Brain pericyte (primary cell): ENCODE measurements at places on chromosomes 6 and 20.

DNA sequence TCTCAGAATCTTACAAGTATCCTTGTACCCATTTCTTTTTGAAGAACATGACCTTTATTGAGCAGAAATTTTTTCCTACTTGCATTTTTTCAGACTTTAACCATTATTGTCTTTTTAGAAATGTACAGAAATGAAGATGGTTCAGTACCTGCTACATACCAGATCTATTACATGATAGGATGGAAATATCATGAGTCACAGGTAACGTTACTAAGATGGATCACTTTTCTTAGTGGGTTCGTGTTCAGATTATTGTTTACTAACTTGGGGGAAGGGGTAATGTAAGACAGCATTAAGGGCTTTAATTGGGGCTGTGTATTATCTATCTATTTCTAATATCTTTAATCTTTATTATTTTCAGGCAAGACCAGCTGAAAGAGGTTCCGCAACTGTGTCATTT lies 31.9 kb downstream of the NDUFAF5 start:
- no peak for DNase-seq

DNA sequence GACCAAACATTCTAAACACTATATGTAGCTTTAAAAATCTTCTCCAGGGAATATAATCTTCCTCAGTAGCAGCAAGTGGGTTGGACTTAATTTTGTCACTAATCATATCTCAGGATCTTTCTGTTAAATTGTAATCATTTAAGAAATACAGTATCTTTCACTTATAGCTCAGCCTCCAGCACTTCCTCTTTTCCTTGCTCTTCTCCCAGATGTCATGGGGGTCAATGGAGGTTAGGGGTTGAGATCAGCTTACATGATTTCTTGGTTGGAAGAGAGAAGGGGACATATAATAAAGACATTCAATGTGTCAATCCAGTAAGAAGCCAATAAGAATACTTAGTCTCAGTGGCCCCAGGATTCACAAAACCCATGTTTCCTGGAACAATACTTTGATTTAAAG lies 15.7 kb upstream of the REPS1 start:
- no peak for DNase-seq

GRCh38 chr20:55166063-55166462 lies 690.7 kb downstream of the DOK5 start:
- no peak for DNase-seq

DNA sequence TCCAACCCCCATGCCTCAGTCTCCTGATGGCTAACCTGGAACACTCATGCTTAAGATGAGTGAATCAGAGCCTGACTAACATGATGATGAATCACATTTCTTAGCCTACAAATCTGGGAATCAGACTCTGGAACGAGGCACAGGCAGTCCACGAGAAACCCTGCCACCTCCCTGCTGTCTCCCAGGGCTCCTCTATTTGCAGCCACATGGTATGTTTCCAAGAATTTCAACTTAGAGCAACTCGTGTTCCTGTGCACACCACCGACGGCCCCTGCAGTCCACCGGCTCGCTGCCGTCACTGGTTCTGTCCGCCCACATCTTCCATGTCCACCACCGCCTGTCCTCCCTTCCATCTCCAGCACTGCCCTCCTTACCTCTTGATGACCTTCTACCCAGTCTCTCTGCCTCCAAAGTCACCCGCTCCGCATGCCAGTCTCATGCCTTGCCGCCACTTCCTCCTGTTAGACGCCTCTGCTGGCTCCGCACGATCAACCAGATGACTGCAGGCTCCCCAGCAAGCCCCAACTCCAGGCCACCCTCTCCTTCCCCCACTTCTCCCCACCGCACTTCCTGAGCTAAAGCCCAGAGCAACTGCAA lies 87.6 kb downstream of the AGPAT4 start:
- DNase-seq: no peak

DNA sequence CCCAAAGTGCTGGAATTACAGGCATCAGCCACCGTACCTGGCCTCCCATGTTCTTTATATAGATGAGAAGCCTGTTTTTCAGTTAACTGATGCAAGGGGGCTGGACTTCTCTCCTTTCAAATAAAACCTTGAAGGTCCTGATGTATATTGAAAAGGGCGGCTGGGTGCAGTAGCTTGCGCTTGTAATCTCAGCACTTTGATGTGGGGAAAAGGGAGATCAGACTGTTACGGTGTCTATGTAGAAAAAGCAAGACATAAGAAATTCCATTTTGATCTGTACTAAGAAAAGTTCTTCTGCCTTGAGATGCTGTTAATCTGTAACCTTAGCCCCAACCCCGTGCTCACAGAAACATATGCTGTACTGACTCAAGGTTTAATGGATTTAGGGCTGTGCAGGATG lies 16.1 kb upstream of the SAMHD1 start:
- DNase-seq: no peak

GRCh38 chr6:17585766-17586490 lies 14.2 kb upstream of the FAM8A1 start:
- no peak for DNase-seq

- no peak for DNase-seq
Measured at GRCh38 chr6:15654250-15654649, 8.6 kb downstream of the DTNBP1 start.

DNA sequence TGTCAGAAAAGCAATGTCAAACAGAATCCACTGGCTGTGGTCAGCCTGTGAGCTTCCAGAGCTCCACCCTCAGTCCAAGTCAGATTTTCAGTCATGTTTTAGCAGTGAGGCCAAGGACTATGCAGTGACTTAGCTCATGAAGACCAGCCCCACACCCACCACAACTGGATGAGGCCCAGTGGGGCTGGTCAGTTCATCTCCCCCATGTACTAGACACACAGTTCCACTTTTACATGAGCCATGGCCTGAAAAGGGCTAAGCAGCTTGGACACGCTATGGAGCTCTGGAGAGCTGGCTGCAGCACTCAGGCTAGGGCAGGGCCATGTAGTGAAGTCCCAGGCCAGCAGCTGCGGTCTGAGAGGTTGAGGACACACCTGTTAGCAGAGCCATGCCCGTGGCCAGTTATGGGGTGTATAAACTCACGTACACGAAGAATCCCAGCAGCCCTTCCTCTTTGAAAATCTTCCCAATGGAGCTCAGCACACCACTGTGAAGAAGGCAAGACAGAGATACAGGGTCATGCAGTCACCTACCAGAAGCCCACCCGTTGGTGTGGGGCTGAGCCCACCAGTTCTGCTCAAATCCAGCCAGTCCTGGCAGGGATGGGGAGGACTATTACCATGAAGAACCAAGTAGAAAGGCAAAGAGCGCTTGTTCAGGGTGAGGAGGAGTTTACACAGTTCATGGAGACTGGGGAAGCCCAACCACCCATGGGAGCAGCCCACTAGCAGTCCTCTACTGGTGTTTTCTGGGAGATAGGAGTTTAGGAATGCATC lies 10.6 kb downstream of the MTCH1 start:
- no peak for DNase-seq

GRCh38 chr6:144178323-144178722 lies 28.0 kb downstream of the STX11 start:
- DNase-seq: no peak

- DNase-seq: no peak
Measured at GRCh38 chr6:36631326-36632011, 37.3 kb downstream of the SRSF3 start.

DNA sequence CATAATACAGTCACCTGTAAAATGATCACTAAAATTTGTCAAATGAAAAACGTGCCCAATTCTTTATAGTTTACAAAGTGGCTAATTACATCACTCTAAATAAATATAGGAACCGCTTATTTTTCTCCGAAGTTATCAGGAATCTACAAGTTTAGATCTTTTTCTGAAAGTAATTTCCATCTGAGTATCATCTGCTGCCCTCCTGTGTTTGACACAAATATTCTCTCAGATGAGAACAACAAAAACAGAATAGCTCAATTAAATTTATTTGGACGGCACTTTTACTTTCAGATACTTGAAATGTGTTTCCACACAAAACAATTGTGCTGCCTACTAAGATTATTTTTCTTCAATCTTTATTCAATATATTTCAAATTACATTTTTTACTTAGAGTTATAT lies 5.0 kb downstream of the SF3B5 start:
- no peak for DNase-seq

DNA sequence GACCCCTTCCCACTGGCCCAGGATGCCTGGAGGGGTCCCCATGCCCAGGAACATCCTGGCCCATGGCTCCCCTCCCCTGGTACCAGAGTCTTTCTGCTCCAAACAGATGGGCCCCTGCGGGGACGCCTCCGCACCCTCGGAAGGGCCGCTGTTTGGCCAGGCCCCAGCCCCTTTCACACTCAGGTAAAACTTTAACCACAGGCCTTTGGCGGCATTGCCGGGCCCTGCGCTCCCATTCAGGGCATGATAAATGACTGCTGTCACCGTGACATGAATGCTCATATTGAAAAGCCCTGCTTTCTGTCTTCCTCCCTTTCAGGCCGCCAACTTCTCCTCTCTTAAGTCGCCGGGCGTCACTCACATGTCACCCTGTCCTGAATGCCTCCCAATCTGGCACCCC lies 141.5 kb upstream of the TOP1 start:
- DNase-seq: no peak

DNA sequence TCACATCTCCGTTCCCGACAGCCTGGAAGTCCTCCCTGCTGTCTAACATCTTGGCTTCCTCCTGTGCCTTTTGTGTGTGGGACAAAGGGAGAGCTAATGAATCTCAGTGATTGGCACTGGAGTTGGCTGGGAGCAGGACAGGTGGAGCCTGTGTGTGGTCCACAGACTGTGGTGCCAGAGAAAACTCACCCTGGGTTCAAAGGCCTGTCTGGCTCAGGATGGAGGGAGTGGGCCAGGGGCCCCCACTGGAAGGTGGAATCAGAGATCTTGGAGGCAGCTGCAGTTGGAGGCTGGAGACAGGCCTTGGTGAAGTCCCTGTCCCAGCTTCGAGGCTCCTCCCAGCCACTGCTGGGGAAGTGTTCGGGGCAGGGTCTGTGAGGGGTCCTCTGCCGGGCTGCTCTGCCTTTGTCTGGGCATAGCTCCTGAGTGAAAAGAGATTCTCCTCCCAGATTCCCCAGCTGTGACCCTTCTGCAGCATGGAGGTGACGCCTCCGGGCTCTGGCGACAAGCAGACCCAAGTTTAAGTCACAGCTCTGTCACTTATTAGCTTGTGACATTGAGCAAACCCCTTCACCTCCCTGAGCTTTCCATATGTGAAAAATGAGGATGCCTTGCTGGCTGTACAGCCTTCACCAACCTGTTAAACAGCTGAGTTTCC lies 13.9 kb upstream of the ITPR3 start:
- no peak for DNase-seq

GRCh38 chr20:41242352-41242751 lies 75.2 kb downstream of the ZHX3 start:
- DNase-seq: no peak

GRCh38 chr6:3291346-3291745 lies 32.6 kb downstream of the PSMG4 start:
- no peak for DNase-seq

GRCh38 chr6:158665332-158665731 lies 15.5 kb downstream of the SYTL3 start:
- no peak for DNase-seq

- no peak for DNase-seq
Measured at GRCh38 chr20:23156170-23156841, 70.2 kb upstream of the CD93 start.

DNA sequence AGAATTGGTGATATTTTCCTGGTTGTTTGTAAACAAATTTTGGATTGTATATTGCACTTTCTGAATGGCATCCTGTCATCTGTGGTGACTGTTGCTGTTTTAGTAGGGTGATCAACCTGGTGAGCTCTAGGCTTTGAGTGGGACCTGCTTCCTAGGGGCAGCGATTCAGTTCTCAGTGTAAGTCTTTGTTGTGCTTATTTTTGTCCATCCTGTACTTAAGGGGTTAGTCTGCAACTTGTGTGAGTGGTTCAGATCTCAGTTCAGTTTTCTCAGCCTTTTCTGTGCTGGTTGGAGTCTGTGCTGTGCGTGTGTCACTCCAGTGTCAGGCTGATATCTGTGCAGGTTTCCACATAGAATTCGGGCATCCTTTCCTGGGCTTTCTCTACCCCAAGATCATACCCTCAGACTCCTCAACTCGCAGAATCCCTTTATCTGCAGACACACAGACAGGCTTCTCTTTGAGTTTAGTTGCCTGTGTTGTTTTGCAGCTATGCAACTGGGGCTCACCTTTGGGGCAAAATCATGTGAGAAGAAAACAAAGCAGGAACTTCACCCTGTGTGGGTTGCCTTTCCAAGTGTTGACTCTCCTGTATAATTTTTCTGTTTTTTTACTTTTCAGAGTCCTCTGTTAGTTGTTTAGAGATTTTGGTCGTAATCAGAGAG lies 177.7 kb downstream of the FARS2 start:
- no peak for DNase-seq

DNA sequence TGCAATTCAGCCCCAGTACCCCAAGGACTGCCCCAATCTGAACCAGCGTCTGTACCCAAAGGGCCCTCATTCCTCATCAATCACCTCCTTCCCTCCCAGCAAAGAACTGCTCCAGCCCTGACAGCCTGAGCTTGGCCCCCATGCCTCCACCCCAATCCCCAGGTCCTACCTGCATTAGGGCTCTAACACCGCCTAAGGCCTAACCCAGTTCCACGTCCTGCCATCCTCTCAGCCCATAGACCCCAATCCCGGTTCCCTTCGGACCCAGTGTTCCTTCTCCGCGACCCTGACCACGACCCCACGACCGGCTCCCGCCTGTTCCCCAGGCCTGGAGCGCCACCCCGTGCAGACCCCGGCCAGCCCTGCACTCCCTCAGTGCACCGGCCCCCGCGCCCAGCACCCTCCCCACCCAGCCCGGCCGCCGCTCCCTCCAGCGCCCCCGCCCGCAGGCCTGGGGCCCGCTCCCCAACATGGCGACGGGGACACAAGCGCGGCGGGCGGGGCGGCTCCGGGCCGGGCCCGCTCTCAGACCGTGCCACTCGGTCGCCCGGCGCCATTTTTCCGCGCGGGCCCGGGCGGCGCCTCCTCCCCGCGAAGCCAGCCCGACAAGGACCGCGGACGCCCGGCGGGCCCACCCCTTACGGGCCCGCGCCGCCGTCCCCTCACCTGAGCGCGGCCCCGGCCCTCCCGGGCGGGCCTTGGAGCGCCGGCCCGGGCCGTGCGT lies 483 bp downstream of the NCOA6 start:
- DNase-seq: no peak

DNA sequence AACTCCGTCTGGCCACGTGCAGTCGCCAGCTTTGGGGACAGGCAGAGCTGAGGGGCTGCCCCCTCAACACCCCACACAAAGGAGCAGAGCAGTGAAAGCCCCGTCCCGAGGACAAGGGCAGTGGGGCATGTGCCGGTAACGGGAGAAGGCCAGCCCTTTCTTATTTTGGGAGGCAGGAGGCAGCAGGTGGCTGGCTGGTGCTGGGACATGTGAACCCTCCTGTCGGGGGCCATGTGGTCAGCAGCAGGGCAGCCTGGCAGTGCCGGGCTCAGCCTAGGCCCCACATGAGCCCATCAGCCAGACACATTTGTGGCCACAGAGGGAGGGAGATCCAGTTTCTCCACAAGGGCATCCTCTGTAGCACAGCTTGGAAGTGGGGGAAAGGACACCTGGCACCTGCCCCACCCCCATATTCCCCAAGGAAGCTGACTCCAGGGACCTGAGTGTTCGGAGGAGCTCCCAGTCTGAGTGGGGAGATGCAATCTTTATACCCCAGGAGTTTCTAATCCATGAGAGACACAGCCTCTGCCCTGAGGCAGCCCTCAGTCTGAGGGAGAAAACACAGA lies 137.6 kb downstream of the MRPL14 start:
- DNase-seq: no peak
